ENCODE measurements at places on chromosomes 1 and 21. TPM values are rescaled to one million over a fixed set of nuclear protein-coding genes. Genes with fewer than 3 reads are reported as not detected.

DNA sequence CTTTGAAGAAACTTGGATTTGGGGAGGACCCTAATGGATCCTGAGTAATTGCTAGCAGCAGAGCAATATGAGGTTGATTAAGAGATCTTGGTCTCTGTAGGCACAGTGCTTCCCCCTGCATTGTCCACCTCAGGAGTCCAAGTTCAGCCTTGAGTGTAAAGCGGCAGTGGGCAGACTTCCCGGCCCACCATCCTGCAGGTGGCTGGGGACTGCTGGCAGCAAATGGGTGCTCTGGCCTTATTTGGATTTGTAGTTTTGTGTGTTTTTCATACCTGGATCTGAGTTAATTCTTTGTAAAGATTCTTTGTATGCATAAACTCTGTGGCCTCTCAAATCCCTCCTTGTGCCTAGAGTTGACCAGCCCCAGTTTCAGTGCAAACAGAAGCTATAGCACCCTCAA lies 7.6 kb downstream of the BARHL2 start:
- H3K36me3 ChIP-seq: no peaks in the 10 kb centered on the region
- peaks cover 9% of the 10 kb centered on the region for H3K4me1 ChIP-seq
- no peak for DNase-seq
- H3K27ac ChIP-seq: no peak overlapping the region
- peaks cover 97% of the 10 kb centered on the region for H3K27me3 ChIP-seq
- no peak overlapping the region for H3K4me3 ChIP-seq

DNA sequence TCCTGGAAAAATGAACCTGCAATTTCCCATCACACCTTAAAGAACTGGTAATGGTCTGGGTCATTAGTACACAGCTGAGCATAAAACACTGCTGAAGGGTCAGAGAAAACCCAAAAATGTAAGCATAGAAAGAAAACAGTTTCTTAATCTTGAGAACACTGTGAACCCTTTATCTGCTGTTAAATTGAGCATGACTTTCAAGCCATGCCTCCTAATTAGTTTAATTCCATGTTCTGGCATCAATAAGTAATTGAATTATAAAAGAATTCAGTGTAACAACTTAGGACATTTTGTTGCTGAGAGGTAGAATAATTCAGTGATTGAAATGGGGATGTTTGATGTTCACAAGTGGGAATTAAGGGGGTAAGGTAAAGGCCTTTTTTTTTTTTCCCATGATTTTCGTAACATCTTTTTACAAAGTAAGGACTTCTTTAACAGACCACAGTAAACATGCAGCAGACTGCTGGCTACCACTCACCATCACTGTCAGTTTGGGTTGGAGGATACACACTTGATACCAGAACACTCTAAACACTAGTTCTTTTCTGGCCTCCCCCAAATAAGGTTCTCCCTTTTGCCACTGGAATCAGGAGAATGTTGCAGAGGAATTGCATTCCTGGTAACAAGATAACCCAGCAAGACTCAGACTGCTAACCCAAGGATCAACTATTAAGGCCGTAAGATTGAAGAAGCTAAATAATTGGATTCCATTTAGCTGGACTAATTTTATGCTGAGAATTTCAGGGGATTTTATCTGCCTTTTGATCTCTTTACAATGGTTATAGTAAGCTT lies 3.0 kb downstream of the RWDD3 start:
- no peak overlapping the region for H3K27ac ChIP-seq
- H3K4me1 ChIP-seq: peaks cover 9% of the 10 kb centered on the region
- no peaks in the 10 kb centered on the region for H3K27me3 ChIP-seq
- H3K36me3 ChIP-seq: no peaks in the 10 kb centered on the region
- H3K4me3 ChIP-seq: no peak overlapping the region
- no peak for DNase-seq

DNA sequence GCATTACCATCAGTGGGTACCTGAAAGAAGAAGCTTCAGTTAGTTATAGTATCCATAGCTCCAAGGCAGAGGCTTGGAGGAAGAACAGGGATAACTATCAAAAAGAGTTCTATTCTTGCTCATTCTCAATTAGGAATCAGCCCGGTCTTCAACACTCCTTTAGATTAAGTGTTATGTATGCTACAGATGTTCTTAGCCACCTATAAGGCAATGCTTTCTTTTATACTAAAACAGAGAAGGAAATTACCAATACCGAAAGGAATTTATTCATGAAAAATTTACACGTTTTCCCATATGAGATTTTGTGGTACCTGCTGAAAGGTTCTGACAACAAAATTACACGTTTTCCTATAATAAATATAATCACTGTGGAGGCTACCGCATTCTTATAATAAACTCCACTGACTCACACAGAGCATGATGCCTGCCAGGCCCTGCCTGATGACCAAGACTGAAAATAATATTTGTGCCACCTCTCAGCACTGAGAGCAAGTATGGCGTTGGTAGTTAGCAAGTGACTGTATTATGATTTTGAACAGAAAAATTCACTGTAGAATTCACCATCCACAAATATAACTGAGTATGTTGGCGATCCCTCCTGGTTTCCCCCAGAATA lies 58.3 kb downstream of the APP start:
- no peak overlapping the region for H3K27ac ChIP-seq
- H3K4me3 ChIP-seq: no peak overlapping the region
- H3K4me1 ChIP-seq: peaks cover 12% of the 10 kb centered on the region
- H3K27me3 ChIP-seq: no peaks in the 10 kb centered on the region
- DNase-seq: no peak

- H3K27ac ChIP-seq: no peak overlapping the region
- DNase-seq: no peak
- no peak overlapping the region for H3K4me3 ChIP-seq
- peaks cover 5% of the 10 kb centered on the region for H3K4me1 ChIP-seq
Measured at GRCh38 chr1:181802466-181802865, 259.0 kb downstream of the ZNF648 start.

The HCRTR1 gene
- polyA plus RNA-seq: 0.68 TPM

- peaks cover 25% of the 10 kb centered on the region for H3K4me1 ChIP-seq
- H3K27me3 ChIP-seq: peaks cover 54% of the 10 kb centered on the region
- no peak overlapping the region for H3K27ac ChIP-seq
- no peak overlapping the region for H3K4me3 ChIP-seq
Measured at GRCh38 chr1:22347854-22348760, 103.5 kb upstream of the ZBTB40 start.

The SLC16A4 gene
- 8.3 TPM for polyA plus RNA-seq

GRCh38 chr1:169156580-169156979 lies 50.1 kb downstream of the ATP1B1 start:
- peaks cover 21% of the 10 kb centered on the region for H3K4me1 ChIP-seq
- H3K4me3 ChIP-seq: no peak overlapping the region
- no peak for DNase-seq
- peak overlapping the region; percentile 37 for H3K27ac ChIP-seq
- no peaks in the 10 kb centered on the region for H3K27me3 ChIP-seq

Data from hepatocyte (in vitro differentiated cells).